ENCODE measurements at places on chromosomes 2 and 18. TPM values are rescaled to one million over a fixed set of nuclear protein-coding genes. Genes with fewer than 3 reads are reported as not detected.

DNA sequence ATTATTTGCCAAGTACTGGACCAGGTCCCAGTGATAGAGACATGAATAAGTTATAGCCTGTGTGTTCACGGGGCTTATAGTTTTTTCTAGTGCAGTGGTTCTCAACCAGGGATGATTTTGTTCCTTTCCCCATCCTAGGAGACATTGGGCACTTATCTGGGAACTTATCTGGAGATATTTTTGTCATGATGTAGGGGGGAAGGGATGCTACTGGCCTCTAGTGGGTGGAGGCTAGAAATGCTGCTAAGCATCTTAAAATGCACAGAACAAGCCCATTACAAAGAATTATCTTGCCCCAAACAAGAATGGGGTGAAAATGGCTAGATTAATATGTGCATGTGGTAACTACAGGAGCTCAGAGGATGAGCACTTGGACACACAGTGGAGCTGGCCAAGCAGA lies 75.2 kb downstream of the KLHL29 start:
- no peak for DNase-seq

GRCh38 chr2:118095610-118096009 lies 7.3 kb downstream of the INSIG2 start:
- no peak for DNase-seq

DNA sequence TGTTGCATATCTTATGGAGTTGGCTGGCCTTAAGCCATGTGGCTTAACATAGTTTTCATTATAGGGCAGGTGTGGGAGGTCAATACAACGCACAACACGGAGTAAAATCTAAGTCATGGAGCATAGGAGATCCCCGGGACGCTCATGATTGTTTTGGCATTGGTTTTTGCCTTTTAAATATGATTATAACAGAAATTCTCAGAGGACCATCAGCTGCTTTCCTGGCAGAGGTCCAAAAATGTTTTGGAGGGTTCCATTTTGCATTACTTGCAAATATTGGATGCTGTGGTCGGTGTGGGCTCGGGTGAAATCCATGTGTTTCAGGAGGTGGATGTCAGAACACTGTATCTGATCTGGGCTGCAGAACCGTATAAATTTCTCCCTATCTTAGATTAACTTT lies 3.4 kb downstream of the NCOA1 start:
- DNase-seq = no peak

HNRNPA3 gene
- 55.9 TPM for total RNA-seq

GCKR gene
- not detected for total RNA-seq

ARHGEF33 gene
- 0.80 TPM for total RNA-seq

DNA sequence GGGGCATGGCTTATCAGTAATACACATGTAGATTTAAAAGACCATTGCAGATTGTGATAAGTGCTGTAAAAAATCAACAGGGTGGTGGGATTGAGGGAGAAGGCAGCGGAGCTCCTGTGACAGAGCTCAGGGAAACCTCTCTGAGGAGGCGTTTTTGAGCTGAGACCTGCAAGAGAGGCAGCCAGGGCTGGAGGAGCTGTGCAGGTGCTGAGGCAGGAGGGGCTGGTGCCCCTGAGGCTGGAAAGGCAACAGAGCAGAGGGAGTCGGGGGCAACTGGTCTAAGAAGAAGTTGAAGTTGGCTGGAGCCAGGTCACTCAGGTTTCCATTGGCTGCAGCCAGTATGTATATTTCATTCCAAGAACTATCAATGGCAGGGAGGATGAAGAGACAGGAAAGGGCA lies 47.6 kb downstream of the KLHL29 start:
- DNase-seq = peak; percentile 68

GRCh38 chr18:35580701-35581539 lies 620 bp upstream of the GALNT1 start:
- DNase-seq = peak; percentile 91

DNA sequence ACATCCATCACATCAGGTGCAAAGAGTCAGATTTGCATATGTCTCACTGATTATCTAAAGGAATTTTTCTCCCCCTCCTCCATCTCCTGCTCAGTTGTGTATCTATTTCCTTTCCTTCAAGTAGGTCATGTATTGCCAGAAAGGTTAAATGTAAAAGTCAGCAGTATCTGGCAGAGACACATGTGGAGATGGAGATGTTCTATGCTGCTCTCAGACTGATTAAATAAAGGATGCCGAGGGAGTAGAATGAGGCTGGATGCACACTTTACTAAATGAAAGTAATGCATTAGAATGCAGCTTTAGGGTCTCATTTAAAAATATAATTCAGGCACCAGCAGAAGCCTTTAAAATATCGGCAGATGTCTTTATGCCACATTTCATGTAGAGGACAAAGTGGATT lies 555.3 kb downstream of the RNF144A start:
- DNase-seq = no peak

MAP3K19 gene
- total RNA-seq = not detected

VSNL1 gene
- total RNA-seq = 4.9 TPM

GRCh38 chr18:4353853-4354418 lies 101.2 kb downstream of the DLGAP1 start:
- no peak for DNase-seq

DNA sequence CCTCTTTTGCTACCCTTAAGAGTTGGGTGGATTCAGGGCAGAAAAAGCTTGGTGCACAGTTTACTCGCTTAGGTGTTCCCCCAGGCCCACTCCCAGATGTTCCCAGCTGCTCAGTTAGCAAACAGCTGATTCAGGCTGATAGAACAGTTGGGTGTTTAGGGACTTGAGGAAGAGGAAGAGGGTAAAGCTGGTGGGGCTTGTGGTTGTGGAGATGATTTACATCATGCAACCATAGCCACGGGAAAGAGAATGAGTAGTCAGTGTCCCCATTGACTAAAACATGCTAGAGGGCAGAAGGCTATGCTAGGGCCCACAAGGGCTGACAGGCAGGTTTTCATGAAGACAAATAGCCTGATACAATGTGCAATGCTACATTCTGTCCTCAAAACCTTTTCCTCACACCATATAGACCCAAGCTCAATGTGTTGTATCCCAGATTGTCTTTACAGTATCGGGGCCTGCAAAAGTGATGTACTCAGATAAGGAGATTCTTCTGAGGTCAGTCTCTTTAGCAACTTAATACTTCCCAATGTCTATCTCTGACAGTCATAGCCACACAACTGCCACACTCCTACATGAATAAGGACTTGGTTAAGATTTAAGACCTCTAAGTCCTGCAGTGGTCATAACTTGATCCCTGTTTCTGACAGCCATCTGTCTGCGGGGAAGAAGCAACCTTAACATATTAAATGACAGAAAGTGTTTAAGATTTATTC lies 15.6 kb downstream of the COLEC12 start:
- no peak for DNase-seq

GRCh38 chr2:11753886-11754699 lies 7.7 kb downstream of the LPIN1 start:
- no peak for DNase-seq

IL1A gene
- 0.93 TPM for total RNA-seq

SUPT7L gene
- total RNA-seq = 14.5 TPM

GRCh38 chr18:1483385-1483784 lies 578.7 kb downstream of the ADCYAP1 start:
- no peak for DNase-seq

DNA sequence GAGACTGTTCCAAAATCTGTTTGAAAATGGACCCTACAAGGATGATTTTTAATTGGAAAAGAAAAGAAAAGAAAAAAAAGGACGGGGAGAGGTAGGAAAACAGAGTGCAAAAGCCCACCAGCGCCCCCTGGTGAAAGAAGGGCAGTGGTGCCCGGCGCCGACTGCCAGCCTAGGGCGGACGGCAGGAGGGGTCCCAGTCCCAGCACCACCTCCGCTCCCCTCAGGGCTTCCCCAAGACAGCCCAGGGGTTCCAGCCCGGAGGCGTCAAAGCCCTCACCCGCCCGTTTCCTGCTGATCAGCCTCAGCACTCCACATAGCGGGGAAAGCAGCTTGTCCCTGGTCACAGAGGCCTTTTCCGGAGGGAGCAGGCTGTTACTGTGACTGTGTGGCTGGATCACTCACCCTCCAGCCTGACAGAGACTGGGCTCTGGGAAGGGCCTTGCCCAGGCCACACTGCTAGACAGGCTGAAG lies 213.9 kb downstream of the TFCP2L1 start:
- peak; percentile 95 for DNase-seq

MRPL19 gene
- 39.0 TPM for total RNA-seq

HOXD13 gene
- total RNA-seq = not detected

RAMP1 gene
- total RNA-seq = 19.1 TPM

- no peak for DNase-seq
Observed at GRCh38 chr18:71036783-71037182, 747.9 kb downstream of the SOCS6 start.

FKBP1B gene
- total RNA-seq = 11.8 TPM

DNA sequence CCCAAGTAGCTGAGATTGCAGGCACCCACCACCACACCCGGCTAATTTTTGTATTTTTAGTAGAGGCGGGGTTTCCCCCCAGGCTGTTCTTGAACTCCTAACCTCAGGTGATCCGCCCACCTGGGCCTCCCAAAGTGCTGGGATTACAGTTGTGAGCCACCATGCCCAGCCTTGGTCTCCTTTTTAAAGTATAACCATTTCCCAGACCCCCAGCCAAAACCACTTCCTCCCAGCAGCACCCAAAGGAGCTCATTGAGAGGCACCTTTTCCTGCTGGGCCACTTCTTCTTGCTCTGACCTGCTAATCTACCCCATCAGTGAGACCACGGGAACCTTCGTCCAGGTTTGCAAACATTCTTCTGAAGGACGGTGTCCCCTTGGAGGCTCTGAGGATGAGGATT lies 69.9 kb downstream of the INPP5D start:
- no peak for DNase-seq

DNA sequence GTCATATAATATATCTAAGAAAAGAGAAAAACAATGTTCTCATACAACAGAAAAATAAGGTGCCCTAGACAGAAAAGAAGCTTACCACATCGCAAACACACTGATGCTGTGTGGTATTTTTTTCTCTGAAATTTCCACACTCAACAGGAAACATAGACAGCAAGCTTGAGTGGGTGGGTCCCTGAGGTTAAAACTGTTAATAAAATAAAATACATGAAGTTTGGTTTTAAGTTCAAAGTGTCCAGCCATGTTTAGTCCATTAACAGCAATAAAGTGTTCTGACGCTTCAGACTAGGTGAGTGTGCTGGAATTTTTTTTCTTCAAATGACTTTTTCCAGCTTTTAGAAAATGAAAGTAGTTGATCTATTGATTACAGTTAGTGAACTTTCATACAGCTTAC lies 83.3 kb upstream of the EPB41L5 start:
- DNase-seq = no peak

GRCh38 chr2:160257041-160257742 lies 57.1 kb upstream of the ITGB6 start:
- no peak for DNase-seq

- DNase-seq = no peak
Observed at GRCh38 chr2:151523850-151524249, 114.1 kb downstream of the RIF1 start.

DNA sequence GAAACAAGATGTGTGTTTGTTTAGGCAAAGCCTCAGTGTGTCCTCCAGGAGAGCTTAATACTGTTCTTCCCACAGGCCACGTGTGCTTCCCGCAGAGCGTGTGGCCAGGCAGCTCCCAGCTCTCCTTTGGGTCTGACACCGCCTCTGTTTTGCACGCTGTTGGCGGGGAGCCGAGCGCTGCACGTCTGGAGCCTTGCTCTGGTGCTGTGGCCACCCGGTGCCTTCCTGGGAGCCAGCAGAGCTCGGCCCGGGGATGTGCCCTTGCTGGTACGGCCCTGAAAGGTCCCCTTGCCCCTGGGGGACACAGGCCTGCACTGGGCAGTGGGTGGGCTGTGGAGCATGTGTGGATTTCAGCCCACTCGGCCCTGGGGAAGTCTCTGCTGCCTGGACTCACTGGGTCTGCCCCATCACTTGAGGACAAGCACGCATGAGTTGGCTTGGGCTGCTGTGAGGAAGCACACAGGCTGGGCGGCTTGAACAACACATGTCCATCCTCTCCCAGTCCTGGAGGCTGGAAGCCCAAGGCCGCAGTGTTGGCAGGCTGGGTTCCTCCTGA lies 160.7 kb upstream of the HDAC4 start:
- peak; percentile 92 for DNase-seq

GRCh38 chr2:160199683-160200389 lies at the start of gene ITGB6:
Gene ITGB6 (minus strand): TSS chr2:160200272. CDS start chr2:160200063, 209 bp downstream.
- DNase-seq = no peak

DNA sequence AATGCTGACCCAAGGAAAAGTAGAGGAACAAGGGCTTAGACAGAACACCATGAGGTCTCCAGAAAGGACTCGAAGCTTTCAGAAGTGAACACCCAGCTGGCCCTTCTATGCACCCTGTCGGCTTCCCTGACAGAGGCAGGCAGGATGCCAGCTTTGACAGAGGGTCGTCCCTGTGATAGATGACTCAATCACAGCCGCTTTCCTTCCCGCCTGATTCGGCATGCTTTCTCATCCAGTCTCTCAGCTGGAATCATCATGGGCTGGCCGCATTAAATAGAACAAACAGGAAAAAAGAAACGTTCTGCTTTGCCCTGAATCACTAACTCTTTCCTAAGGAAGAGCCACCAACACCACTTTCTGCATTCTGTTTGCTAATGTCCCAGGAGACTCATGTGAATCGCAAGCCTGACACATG lies 140.3 kb upstream of the RAB12 start:
- DNase-seq = no peak

- no peak for DNase-seq
Observed at GRCh38 chr2:189347540-189347939, 93.7 kb upstream of the WDR75 start.

DYSF gene
- 2.5 TPM for total RNA-seq

DNA sequence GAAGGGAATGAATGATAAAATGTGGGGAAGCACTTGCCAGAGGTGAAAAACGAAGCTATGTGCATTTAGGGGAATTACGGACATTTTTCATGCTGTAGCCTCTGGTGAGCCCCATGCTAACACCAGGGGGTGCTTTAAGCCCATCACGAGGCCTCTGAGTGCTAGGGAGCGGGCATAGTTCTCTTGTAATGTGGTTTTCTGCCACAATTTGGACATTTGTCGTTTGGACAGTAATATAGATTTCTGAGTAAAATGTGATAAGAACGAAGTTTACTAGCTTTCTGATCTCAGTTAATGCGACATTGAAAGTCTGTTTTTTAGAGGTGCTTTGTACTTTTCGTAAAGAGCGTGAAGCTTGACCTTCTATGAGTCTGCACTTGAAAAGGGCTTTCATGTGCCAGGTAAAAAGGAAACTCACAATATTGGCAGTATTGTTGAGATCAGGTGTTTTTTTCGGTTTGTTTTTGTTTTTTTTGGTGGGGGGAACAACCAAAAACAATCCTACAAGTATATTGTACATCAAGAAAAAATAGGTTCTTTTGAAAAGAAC lies 50.6 kb downstream of the TRAF3IP1 start:
- peak; percentile 51 for DNase-seq

DNA sequence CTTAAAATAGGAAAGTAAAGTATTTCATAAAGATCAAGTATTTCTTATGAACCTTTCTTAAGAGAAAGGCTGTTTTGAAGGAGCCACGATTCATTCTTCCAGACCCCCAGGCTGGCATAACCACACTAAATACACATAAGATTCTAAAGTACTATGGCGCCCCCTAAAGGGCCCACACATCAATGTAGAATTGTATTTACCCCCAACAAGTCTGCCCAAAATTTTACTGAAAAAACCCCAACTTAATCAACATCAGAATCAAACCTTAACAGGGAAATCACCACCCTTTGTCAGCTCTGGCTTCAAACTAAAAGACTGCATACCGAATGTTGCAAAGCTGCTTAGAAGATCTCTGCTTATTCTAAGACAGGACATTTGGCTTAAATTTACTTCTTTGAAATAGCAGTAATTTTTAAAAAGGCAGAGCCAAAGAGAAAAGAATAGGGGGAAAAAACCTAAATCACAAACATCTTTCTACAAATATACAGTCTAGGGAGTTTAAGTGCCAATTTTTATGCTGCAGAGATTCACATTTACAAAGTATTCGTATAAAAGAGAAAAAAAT lies 20.4 kb upstream of the BCL2 start:
- no peak for DNase-seq

- no peak for DNase-seq
Observed at GRCh38 chr2:236847023-236847422, 238.7 kb upstream of the COPS8 start.
